ENCODE measurements at places on chromosomes 11 and 22.

DNA sequence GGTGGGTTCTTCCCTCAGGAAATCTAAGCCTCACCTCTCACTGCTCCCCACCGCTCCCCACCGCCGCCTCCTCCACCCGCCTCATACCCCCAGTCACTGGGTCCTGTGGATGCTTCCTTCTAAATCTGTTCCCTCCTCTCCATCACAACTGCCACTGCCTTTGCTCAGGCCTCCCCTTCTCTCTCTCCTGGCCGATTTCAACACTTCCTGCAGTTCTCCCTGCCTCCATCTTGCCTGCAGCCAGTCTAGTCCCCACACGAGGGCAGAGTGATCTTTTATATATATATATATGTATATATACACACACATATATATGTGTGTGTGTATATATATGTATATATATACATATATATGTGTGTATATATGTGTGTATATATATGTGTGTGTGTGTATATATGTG, 27.8 kb downstream of the CREB3L1 start:
- DNase-seq: no peak

DNA sequence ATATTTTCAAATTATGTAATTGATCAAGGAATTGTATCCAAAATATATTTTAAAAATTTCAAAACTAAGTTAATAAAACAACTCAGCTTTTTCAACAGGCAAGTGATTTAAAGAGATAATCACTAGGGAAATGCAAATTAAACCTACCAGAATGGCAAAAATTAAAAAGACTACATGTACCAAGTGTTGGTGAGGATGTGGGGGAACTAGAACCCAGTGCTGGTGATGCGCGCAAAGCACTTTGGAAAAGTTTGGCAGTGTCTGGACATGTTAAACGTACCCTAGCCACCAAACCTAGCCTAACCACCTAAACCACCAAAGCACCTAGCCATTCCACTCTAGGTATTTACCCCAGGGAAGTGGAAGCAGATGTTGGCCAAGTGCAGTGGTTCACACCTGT, 22.9 kb downstream of the PACSIN2 start:
- DNase-seq: no peak

DNA sequence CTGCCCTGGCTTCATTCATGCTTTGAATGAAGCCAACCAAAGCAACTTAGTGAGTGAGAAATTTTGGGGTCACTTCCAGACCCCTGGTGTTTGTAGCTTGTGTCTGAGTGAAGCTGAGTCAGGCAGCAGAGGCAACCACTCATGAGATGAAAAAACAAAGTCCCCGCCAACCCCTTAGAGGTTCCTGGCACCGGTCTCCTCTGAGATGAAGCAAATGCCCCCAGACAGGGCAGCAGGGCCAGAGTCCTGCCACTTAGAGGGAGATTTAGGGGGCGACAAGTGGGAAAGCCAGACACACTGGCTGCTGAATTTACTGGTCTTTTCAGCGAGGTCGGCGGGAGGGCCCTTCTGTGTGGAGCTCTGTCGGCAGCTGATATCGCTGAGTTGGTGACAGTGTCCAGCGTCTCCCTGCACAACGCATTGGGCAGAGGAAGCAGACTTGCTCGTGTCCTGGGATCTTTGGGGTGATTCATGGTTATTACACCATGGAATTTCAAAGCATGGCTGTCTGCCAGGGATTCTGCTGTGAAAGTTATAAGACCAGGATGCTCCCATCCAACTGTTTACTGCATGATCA, 482.6 kb downstream of the MIAT start:
- no peak for DNase-seq

DNA sequence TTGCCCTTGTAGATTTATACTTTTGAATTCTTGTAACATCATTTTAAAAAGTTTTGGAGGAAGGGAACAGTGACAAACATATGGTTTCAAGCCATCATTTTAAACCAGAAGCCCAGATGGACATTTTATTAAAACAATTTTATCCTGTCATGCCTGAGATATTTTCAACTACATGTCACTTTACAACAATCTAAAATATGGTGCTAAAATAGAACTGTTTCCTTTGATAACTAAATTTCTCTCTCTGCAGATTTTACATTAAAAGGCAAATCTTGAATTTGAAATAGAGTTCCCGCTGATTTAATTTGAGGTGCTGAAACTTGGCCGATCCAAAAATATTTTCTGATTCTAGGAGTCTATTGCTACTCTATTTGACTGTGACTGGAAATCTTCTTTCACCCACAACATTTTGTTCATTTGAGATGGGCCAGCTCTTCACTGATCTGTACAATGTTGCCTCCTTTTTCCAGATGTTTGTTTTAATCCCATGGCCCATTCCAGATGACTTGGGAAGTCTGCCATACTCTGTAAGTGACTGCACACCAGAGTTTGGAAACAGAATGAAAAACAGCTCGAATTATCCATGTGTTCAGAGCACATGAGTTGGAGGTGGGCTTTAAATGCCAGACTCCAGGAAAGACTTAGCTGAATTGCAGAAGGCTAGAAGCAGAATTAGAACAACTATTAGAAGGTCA, 402.5 kb downstream of the TMEM135 start:
- DNase-seq: no peak

- peak; percentile 72 for DNase-seq
Observed at GRCh38 chr22:36339171-36340065, 48.3 kb downstream of the MYH9 start.

DNA sequence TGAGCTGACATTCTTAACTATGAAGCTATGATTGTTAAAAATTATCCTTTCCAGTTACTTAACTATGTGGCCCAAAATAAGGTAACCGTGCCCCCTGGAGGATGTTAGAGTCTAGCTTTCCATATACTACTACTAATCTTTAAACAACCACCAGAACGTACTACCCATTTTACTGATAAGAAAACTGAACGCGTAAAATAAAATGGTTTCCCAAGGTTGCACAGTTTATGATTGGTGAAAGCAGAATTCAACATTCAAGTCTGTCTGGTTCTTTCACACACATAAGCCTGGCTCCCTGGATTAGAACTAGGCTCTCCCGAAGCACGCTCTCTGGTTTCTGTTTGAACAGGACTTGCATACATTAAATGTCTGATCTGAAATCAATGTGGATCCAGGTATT, 437.8 kb upstream of the CCDC90B start:
- no peak for DNase-seq

DNA sequence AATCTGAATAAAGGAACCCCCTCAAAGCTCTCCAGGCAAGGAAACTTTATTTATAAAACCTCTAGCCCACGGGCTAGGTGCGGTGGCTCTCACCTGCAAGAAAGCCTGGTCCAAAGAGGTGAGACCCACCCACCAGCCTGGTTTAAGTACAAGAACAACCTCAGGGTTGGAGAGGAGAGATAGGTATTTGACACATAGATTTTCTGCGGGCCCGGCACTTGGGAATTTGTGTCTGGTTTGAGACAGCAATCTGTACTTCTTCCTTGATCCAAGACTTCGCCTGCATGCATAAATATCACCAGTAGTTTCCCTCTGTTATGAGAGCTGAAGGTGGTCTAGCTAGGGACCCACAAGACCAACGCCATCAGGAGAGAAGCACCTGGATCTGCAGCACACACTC, 73.2 kb upstream of the CAPRIN1 start:
- no peak for DNase-seq

DNA sequence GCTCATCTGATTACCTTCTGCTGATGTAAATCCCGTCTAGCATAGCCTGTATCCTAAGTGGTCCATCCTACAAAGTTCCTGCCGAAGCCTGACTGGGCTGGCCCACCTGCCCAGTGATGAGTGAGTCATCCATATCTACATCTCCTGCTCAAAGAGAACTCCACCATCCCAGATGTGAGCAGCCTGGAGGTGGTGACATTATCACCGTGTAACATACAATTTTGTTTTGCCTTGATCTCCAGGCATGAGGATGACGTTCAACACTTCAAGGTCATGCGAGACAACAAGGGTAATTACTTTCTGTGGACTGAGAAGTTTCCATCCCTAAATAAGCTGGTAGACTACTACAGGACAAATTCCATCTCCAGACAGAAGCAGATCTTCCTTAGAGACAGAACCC, 5.6 kb downstream of the TMA7B start:
- DNase-seq: no peak

GRCh38 chr11:119472856-119473222, 49.9 kb upstream of the THY1 start:
- no peak for DNase-seq

GRCh38 chr22:46515208-46516111, 22.0 kb downstream of the CELSR1 start:
- DNase-seq: no peak

GRCh38 chr11:64210301-64211020, 3.9 kb downstream of the FERMT3 start:
- DNase-seq: no peak

- no peak for DNase-seq
Observed at GRCh38 chr22:17343766-17344165, 25.5 kb upstream of the CECR2 start.

GRCh38 chr11:337711-338110, 17.1 kb upstream of the IFITM3 start:
- DNase-seq: no peak

GRCh38 chr11:24705474-24705873, 208.6 kb downstream of the LUZP2 start:
- no peak for DNase-seq

DNA sequence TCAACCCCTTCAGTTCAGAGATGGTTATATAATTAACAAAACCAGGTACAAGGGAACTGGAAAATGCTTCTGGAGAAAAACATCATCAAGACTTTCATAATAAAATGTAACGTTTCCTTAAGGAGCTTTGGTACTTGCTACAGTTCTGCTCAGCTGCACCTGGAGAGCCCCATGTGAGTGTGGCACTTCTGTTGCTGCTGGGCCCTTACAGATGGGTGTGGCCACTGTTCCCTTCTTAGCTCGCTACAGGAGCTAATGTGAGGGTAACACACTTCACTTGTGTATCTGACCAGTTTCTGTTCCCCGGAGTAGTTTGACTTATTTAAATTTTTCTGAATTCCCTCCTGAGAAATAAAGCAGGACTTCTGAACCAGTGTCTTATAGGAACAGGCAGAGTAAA, 4.0 kb downstream of the POU2AF3 start:
- DNase-seq: no peak

DNA sequence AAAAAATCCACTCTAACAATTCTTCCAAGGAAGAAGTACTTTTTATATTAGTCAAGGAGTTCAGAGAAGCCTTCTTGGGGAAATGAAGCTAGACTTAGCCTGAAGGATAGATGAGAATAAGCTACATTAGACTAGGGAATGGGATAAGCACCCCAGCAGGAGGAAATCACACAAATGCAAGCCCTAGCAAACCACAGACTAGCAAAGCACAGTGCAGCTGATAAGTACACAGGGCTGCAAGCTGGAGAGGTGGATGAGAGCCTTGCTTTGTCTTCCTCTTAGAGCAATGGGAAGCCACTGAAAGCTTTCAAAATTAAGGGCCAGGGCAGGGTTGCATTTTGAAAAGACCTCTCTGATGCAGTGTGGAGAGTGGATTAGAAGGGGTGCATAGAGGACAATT, 946.2 kb downstream of the LRRC4C start:
- no peak for DNase-seq

GRCh38 chr11:44356351-44356750, 46.4 kb upstream of the ALX4 start:
- no peak for DNase-seq

GRCh38 chr11:95886462-95886861, 37.4 kb downstream of the MTMR2 start:
- no peak for DNase-seq

Data from T-helper 2 cell treated with Interferon-gamma antibody and Interleukin-4, amounts not matched to agents 5 μg/mL and 100 μg/mL, for 36 hours (primary cell).